ENCODE measurements at places on chromosomes 4 and X. TPM values are rescaled to one million over a fixed set of nuclear protein-coding genes. Genes with fewer than 3 reads are reported as not detected.

GRCh38 chrX:86194758-86195157, 46.5 kb downstream of the DACH2 start:
- no peak for DNase-seq
- H3K4me3 ChIP-seq, result no peak overlapping the region
- H3K36me3 ChIP-seq, result no peaks in the 10 kb centered on the region
- no peaks in the 10 kb centered on the region for H3K27me3 ChIP-seq
- H3K27ac ChIP-seq, result no peak overlapping the region

GRCh38 chrX:10709276-10709675, 88.9 kb upstream of the MID1 start:
- H3K27me3 ChIP-seq, result no peaks in the 10 kb centered on the region
- no peaks in the 10 kb centered on the region for H3K4me1 ChIP-seq
- no peak for DNase-seq
- H3K36me3 ChIP-seq, result no peaks in the 10 kb centered on the region

- no peaks in the 10 kb centered on the region for H3K36me3 ChIP-seq
- H3K4me1 ChIP-seq, result no peaks in the 10 kb centered on the region
- H3K27ac ChIP-seq, result no peak overlapping the region
- no peak for DNase-seq
- H3K27me3 ChIP-seq, result no peaks in the 10 kb centered on the region
Observed at GRCh38 chrX:93354651-93355050, 318.7 kb downstream of the NAP1L3 start.

DNA sequence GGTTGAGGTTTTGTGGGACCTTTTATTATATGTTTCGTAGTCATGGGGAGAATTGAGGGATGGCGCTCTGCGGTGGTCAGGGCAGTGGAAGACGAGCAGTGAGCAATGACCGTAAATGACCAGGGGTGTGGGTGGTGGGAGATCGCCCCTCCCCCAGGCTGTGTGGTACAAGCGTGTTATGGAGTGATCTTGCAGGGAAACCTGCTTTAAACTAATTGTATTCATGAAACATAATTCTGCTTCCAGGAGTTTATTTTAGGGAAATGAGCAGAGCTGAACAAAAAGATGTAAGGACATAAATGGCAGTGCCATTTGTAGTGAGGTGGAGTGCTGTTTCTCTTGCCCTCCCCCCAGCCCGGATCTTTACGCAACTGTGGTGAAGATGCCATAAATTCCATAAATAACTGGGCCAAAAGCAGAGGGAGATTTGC, 20.2 kb downstream of the GYG2 start:
- no peaks in the 10 kb centered on the region for H3K36me3 ChIP-seq
- H3K4me1 ChIP-seq, result no peaks in the 10 kb centered on the region
- no peak for DNase-seq

- H3K36me3 ChIP-seq, result peaks cover 10% of the 10 kb centered on the region
- no peaks in the 10 kb centered on the region for H3K27me3 ChIP-seq
- no peak for DNase-seq
- H3K27ac ChIP-seq, result no peak overlapping the region
- peaks cover 69% of the 10 kb centered on the region for H3K4me1 ChIP-seq
Observed at GRCh38 chr4:6939761-6940743, 30.4 kb downstream of the TBC1D14 start.

- H3K27ac ChIP-seq, result no peak overlapping the region
- no peaks in the 10 kb centered on the region for H3K4me1 ChIP-seq
- no peaks in the 10 kb centered on the region for H3K36me3 ChIP-seq
- H3K4me3 ChIP-seq, result no peak overlapping the region
- H3K27me3 ChIP-seq, result no peaks in the 10 kb centered on the region
- no peak for DNase-seq
Observed at GRCh38 chr4:135120195-135120594, 918.6 kb upstream of the PABPC4L start.

- no peak overlapping the region for H3K27ac ChIP-seq
- no peaks in the 10 kb centered on the region for H3K4me1 ChIP-seq
- no peaks in the 10 kb centered on the region for H3K27me3 ChIP-seq
- H3K4me3 ChIP-seq, result no peak overlapping the region
Observed at GRCh38 chr4:96093057-96093456, 253.2 kb downstream of the PDHA2 start.

The ARHGAP6 gene
- not detected for total RNA-seq

The PASD1 gene
- not detected for total RNA-seq

The GAGE12J gene
- total RNA-seq, result not detected

The CENPVL1 gene
- total RNA-seq, result not detected

The PAGE4 gene
- total RNA-seq, result not detected

Measured in activated naive CD4-positive, alpha-beta T cell treated with anti-CD3 and anti-CD28 coated beads for 36 hours (primary cell).